Hindlimb muscle (tissue), 1 donor: ENCODE measurements at places on chromosomes 12 and 14.

- DNase-seq = no peak
These were observed 18.9 kb upstream of the GPR132 start for GRCh38 chr14:105083926-105084685.

- no peak for DNase-seq
These were observed 794.5 kb upstream of the TBX3 start for GRCh38 chr12:115478505-115478904.

DNA sequence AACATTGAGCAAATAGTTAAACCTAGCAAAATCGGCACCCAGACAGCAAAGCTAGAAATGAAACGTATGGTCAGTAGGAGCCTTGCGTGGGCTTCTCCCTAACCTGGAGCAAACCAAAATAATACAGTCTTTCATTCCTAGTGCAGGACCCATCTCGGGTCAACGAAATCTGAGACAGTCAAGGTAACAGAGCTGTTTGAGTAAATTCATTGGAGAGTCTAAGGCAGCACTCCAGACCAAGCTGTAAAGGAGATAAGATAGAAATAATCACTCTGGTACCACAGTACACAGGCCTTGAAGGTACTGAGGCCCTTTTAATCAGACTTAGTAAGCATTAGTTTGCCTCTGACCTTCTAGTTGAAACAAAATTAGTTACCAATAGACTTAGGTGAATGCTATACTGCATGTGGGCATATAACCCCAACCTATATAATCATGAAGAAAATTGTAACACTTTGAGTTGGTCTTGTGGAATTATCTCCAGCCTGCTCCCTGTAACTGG is 54.4 kb upstream of the BICD1 start:
- no peak for DNase-seq

- no peak for DNase-seq
These were observed 3.7 kb upstream of the PRDM4 start for GRCh38 chr12:107764626-107765025.

- no peak for DNase-seq
These were observed 291.3 kb downstream of the ACSS3 start for GRCh38 chr12:81369175-81369574.

- DNase-seq = no peak
These were observed 120.0 kb downstream of the PRICKLE1 start for GRCh38 chr12:42469355-42470175.

GRCh38 chr14:100067971-100068959 is 3.0 kb downstream of the EVL start:
- DNase-seq = no peak

GRCh38 chr14:92726135-92726932 is 22.1 kb downstream of the LGMN start:
- no peak for DNase-seq

DNA sequence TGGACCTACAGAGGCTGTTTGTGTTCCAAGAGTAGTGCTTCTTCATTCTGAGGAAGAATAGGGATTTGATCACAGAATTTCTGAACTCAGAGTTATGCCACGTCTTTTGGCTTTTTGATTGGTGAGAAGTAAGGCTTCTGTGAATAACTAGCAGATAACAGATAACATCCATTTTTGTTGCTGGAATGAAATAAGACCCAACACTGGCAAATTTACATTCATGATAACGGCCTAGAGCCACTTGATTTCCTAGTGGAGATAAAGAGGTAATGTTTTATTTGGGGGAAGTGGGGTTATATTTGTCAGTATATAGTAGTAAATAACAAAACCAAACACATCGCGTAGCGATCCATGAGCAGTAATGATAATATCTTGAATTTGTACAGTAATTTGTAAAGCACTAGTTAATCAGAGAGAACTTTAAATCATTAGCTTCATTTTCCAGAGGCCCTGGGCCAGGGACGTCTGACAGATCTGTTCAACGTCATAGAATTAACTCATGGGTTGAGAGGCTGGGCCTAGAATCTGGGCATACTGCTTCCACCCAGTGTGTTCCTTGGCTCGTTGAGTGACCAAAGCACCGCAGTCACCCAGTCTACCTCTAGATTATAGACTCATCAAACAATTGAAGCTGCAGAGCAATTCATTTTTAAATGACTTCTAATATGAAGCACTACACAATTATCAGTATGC is 79.6 kb downstream of the HMGA2 start:
- DNase-seq = no peak
